ENCODE measurements at places on chromosomes 2 and 18.

DNA sequence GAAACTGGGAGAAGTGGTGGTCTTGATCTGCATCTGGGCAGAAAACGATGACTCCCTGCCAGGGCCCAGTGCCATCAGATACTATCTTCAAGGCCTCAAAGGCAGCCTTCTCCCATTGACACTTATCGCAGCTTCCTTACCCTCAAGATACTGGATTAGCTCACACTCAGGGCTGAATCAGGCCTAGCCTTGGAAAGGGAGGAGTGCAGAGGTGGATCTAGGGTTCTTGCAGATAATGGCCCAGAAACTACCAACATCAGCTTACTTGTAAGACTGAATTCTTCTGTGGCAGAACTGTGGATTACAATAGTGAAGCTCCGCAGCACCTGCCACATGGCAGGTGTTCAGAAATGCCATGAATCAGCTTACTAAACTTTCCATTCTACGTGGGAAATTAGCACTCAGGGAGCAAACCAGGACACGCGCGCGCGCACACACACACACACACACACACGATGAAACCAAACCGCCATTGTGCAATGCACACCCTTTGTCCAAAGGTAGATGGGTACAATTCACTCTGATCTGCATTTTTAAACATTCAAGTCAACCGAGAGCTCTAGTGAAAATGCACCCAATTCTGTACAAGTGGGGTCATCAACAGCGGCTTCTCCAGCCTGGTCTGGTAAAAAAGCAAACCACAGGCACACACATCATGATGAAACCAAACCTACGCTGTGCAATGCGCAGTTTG, 26.3 kb upstream of the TMEM182 start:
- DNase-seq = peak; percentile 36

DNA sequence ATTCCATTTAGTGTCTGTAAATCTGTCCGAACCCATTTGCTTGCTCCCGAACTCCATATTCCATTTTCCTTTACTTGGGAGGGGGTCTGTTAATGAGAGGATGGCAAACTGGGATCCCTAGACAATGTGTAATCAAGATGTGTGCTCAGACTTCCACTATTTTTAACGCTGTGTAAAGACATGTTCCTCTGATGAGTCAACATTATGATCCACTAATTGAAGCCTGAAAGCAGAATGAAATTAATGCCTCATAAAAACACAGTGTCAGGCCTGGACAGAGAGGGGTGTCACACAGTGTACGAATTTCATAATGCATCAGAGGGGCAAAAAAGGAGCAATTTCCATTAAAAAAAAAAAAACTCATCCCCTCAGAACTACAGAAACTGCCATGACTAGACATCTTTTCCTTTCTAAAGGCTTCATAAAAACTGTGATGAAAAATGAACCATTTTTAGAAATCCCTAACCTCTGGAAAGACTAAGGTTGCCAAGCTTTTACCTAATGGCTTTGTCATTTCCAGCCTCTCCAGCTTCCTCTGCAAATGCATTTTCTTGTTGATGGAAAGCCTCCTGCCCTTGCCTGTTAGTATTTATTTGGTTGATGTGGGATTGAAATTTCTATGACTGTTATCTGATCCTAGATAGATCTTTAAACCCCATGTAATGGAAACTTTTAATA, 209.2 kb upstream of the DCC start:
- DNase-seq = no peak

GRCh38 chr2:118371515-118371914, 283.2 kb downstream of the INSIG2 start:
- peak; percentile 20 for DNase-seq

GRCh38 chr2:204010628-204011560, 74.3 kb downstream of the ICOS start:
- DNase-seq = no peak

DNA sequence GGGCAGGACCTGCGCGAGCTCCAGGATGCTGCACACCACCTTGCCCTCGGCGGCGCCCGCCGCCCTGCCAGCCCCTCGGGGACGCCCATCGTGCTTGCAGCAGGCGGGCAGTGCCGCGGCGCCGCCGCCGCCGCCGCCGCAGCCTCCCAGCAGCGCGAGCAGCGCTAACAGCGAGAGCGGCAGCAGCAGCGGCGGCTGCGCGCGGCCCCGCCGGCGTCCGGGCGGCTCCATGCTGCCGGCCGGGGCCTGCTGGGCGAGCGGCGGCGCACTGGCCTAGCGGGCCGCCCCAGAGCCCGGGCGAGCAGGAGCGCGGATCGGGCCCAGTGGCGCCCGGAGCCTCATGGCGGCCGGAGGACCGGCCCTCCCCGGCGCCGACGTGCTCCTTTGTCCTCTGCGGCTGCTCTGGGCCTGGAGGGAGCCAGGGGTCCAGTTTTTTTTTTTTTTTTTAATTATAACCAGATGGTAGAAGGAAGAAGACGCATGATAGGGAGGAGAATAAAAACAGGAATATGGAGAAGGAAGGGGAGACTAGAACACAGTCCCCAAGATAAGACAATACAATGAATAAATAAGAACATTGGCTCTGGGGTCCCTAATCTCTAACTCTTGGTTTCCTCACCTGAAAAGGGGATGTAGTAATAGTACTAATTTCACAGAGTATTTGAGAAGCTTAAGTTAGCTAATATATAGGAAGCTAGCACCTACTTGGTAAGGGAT, 17.1 kb upstream of the ANKRD62 start:
- no peak for DNase-seq

DNA sequence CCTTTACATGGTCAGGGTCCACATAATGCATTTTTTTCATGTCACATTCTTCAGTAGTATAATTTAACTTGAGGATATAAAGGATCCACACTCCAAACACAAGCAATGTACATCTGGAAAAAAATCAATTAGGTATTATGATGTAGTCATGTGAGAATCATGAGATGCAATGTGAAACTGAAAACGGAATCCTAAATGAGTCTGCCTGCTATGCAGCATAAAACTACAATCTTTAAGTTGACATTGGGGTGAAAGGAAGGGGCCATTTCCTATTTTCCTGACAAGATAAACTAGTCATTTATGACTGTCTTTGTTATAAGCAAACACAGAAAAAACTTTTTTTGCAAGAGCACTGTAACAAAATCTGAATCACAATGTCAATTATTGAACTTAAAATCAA, 27.6 kb downstream of the ST3GAL5 start:
- DNase-seq = no peak

GRCh38 chr2:112542984-112543661, 858 bp downstream of the POLR1B start:
- DNase-seq = no peak

GRCh38 chr2:172038604-172039003, 38.9 kb downstream of the METAP1D start:
- DNase-seq = peak; percentile 25

- DNase-seq = no peak
These were observed 339.9 kb upstream of the SOX11 start for GRCh38 chr2:5352286-5352685.

GRCh38 chr2:236935083-236935482, 150.6 kb upstream of the COPS8 start:
- DNase-seq = no peak

GRCh38 chr2:152419944-152420343, 85.0 kb downstream of the FMNL2 start:
- DNase-seq = no peak

DNA sequence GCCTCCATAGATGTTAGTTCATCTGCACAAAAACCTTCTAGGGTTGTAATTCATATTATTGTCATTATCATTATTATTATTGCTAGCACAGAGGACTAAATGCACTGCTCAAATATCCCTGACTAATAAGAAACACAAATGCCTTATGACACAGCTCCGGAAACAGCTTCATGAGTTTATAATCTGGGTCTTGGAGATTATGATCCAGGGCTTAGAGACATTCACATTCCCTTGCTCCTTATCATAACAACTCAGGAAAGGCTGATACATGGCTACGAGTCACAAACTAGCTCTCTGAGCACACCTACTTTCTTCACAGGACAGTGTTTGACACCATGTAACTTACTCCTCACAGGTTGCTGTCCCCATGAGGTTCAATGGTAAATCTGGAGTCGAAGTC, 102.2 kb upstream of the TTC39C start:
- peak; percentile 39 for DNase-seq

DNA sequence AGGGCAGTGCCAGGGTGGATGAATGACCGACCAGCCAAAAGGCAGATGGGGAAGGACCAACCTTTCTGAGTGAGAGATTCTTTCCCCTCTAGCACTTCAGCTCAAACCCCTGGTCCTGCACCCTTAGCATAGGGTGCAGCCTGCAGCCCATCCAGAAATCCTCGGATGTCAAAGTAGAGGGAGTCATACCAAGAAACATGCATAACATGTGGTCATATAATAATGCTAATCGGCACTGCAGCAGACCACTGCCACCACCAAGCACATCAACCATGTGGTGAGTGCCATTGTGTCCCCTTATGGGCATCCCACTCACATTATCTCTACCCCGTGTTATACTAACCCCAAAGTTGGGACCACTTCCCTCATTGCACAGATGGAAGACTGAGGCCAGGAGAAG, 17.7 kb downstream of the ATOH8 start:
- DNase-seq = no peak

DNA sequence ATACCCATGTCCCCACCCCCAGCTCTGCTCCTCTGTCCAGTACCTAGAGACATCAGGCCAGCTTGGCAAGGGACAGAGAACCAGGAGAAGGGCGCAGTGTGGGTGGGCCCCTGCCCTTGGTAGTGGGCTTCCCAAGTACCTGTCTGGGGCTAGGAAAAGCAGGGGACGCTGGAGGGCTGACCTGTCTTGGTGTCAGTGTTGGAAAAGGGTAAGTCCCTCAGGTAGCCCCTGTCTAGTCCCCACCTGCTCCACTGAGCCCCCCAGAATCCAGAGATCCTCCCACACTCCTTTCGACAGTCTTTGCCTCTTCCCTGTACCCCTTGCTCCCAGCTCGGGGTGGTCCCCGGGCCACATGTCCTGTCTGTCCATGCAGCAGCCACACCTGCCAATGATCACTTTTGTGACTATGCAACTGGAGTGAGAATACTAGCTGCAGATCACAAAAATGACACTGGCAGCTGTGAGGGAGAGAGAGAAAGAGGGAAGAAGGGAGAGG, 14.6 kb downstream of the DNAJB2 start:
- no peak for DNase-seq

DNA sequence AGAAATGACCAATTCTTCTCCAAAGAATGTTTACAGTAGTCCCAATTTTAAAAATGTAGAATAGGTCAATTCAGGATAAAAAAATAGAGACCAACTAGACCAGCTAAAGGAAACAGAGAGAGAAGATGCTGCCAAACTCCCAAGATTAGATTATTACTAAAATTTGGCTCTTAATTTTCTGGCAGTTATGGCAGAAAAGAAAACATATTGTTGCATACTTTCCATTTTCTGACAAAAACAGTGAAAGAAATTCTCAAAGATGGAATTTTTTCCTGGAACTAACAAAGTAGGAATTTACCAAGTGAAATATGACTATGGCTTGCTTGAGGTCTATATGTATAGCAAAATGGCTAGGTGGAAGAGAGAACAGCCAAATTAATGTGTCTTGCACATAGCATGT, 138.3 kb upstream of the STK17B start:
- no peak for DNase-seq

DNA sequence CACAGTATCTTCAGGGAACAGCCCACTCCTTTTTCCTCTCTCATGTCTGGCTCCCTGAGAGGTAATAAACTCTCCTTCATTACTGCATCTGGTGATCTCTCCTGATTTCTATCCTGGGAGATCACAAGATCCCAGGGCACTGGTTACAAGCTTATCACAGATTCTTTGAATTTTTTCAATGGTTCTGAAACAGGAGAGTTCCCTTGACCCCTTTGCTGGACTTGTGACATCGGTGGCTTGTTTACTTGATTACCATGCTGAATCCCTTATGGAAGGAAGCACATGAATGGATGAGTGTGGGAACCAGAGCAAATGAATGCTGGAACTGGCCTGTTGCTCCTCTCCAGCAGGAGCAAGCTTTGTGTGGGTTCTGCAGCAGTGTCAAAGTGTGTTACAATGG, 67.2 kb upstream of the HNMT start:
- DNase-seq = no peak

DNA sequence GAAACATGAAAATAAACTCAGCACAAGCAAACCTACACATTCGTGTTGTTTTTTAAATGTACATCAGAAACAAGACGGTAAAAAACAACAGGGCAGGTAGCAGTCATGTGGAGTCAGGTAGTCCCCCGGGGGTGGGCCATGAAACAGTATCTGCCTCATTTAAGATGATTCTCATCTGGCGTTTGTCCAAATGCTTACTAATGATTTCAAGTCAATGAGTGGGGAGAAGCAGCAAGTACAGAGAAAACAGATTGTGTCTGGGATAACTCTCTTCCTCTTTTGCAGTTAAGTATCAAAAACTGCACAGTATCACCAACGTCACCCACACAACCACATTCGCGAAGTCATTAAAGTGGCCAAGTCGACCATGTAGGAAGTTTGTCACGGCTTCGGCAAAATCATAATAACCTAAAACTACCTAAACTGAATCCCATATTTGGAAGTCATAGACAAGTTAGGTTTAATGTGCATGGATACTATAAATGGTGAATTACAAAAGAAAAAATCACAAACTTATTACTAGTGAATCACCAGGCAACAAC, 1.3 kb downstream of the LAPTM4A start:
- peak; percentile 87 for DNase-seq

- DNase-seq = no peak
These were observed 258.3 kb downstream of the MBD5 start for GRCh38 chr2:148279216-148279615.

GRCh38 chr2:121075006-121075551, 209.9 kb downstream of the TFCP2L1 start:
- peak; percentile 70 for DNase-seq

DNA sequence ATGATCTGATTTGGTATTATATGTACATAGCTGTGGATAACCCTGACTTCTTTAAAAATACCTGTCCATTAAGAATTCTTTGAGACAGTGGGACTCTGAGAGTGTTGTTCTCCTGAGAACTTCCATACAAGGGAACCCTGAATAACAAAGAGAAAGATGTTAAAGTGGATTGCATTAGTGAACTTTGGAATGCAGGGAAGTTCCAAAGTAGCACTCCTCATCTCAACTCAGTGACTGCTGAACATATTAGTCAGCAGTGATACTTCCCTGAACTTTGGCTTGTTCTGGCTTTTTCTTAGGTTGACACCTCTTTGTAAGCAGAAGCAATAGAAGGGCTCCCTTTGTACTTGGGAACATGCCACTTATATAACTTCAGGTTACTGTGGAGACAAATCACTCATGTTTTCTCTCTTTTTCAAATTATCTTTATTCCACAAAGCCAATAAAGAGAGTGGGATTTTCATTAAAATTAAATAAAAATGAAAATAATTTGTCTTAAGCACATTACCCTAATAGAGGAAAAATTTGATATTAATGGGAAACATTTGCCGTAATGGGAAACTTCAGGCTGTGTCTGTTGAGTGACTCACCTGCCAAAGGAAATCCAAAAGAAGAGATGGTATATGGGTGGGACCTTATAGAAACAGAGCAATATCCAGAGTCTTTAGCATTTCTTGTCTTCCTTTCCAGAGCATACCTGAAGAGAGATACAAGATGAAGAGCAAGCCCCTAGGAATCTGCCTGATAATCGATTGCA, 33.3 kb downstream of the CFLAR start:
- DNase-seq = no peak

GRCh38 chr2:110940376-110940910, 180.3 kb upstream of the BCL2L11 start:
- no peak for DNase-seq

GRCh38 chr2:166238176-166238575, 110.4 kb upstream of the SCN1A start:
- no peak for DNase-seq

- DNase-seq = peak; percentile 44
These were observed at the start of gene CDKL4 for GRCh38 chr2:39243469-39244123. TSS of gene CDKL4 (minus strand) at chr2:39243970.

- no peak for DNase-seq
These were observed 126.6 kb upstream of the PDE1A start for GRCh38 chr2:182553483-182553882.
